ENCODE measurements at places on chromosomes 4 and X.

DNA sequence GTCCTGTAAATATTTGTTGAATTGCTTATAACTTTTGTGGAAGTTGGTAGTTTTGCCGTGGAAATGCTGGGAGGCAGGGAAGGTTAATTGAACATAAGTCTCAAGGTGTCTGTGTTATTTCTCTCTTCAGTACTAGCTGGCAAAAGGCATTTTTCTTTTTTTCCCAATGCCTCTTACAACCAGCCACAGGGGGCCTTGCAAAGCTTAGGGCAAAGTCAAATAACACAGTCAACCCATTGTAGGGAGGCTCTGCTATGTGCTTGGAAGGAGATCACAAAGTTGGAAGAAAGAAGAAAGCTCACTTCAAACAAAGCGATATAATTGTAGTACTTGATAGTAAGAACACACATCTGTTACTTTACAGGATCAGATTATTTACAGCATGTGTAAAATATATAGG, 802.6 kb downstream of the PDHA2 start:
- no peak for DNase-seq

GRCh38 chr4:54840430-54840829, 182.7 kb downstream of the KIT start:
- no peak for DNase-seq

DNA sequence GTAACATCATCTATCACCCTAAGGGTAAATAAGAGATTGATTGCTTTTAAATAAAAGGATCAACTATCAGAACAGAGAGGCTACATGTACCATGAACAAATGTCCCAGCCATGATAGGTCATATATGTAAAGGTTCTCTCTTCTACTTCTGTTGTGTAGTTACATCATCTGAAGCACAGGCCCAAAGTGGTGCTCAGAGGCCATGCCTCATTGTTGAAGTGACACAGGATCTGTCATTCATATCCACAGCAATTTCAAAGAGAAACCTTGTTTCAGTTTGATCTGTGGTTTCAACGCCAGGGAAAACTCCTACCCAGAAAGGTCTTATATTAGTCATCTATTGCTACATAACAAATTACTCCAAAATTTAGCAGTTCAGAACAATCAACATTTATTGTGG, 269.2 kb upstream of the MAOA start:
- no peak for DNase-seq

GRCh38 chr4:158341896-158342295, 131.6 kb downstream of the TMEM144 start:
- no peak for DNase-seq

Measured in naive B cell (primary cell).